ENCODE measurements at places on chromosomes 16 and 17.

GRCh38 chr17:18324140-18325050 is 9.3 kb downstream of the SMCR8 start:
- no peak for DNase-seq

DNA sequence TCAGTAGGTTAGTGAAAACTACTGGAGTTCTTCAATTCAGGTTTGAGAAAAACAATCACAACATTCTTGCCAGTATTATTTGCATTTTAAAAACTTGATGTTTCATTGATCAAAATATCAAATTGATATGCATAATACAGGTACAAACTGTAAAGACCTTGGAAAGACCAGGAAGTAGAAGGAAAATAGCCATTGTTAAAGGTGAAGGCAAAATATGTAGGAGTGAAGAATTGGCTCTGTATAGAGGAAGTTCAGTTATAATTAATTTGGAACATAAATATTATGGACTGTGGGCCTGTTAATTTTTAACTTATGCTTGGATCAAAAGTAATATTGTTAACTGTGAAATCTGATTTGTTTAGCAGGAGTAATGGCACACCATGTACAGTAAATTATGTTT is 112.6 kb downstream of the BCAS3 start:
- no peak for DNase-seq

GRCh38 chr17:73192206-73192893 is 505 bp upstream of the COG1 start:
- peak; percentile 47 for DNase-seq

- no peak for DNase-seq
Measured at GRCh38 chr17:927611-928461, 51.7 kb downstream of the NXN start.

DNA sequence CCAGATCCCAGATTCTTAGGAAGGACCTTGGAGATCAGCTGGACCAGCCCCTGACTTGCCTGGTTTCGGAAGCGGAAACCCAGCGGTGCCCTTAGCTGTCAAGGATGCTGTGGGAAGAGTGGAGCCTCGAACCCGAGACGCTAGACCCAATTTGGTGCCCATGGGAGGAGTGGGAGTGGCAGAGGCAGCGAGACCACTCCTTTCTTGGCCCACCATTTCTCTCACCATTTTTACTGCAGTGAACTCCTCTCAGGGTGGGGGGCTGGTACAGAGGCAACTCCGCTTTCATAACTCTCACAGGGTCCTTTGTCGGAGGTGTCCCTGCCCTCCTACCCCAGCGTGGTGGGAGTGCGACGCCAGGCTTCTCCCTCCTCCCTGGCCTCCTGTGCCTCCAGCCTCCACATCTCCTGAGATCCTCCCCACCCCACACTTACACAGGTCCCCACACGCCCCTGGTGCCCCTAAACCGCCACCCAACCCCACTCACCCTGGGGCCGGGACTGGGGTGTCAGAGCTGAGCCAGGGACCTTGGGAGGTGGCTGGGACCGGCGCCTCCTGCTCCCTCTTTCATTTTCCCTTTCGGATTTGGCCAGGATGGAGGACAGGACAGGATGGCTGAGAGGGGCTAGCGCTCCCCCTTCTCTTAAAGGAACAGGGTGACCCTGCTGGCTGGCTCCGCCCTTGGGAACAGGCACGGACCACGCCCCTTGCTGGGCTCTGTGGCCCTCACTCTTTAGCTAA is at the start of gene GJD3:
Gene GJD3 (minus strand): TSS at position 617 of the 741 bp plus-strand sequence. CDS start 922 bp downstream, outside the sequence.
- no peak for DNase-seq

GRCh38 chr16:28326881-28327610 is 34.7 kb downstream of the SBK1 start:
- peak; percentile 51 for DNase-seq

DNA sequence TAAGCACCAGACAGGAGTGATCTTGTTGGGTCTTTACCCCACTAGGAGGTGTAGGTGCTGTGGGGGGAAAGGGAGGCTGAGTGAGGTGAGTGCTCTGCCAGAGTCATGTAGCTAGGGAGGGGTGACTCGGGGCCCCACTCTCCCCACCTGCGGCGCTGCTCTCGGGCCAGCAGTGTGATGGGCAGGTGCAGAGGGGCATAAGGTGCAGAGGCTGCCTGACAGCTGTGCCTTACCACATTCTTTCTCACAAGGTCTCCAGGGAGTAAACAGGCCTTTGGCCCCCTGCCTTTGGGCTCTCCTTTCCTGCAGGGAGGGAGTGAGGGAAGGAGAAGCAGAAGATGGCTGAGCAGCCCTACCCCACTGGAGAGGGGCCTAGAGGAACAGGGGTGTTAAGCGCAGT is 4.5 kb upstream of the CNP start:
- no peak for DNase-seq

DNA sequence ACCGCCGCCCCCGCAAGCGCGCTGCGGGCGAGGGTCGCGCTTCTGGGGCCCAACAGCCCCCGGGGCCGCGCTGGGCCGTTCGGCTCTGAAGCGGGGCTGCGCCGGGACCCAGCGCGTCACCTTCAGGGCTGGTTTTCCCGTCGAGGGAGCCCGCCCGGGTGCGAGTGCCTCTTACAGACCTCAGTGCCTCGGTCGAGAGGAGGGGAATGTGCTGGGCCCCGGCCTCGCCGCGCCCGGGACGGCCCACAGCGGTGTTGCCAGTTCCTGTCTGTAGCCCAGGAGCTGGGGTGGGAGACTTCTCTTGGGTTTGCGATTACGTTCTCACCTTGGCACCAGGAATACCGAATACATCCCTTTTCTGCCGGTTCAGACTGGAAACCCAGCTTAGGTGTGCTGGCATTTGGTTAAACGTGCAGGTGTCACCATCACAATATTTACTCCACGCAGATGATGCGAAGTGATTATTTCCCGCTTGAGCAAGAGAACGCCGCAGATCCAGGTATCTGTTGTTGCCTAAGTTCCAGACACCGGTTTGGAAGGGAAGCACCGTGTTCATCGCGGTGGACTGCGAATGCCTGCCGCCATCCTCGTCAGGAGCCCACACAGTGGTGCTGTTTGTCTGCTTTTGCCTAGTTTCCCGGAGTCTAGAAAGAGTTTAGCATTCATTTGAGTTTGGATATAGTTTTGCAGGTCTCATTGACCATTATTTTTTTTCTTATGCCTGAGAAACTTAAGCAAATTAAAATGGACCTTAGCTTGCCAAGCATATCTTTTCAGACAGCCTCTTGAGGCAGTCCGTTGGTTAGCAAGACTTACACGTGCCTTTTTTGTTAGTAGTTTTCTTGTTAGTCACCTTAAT is 914 bp downstream of the MAP1LC3B start:
- DNase-seq, result peak; percentile 25

DNA sequence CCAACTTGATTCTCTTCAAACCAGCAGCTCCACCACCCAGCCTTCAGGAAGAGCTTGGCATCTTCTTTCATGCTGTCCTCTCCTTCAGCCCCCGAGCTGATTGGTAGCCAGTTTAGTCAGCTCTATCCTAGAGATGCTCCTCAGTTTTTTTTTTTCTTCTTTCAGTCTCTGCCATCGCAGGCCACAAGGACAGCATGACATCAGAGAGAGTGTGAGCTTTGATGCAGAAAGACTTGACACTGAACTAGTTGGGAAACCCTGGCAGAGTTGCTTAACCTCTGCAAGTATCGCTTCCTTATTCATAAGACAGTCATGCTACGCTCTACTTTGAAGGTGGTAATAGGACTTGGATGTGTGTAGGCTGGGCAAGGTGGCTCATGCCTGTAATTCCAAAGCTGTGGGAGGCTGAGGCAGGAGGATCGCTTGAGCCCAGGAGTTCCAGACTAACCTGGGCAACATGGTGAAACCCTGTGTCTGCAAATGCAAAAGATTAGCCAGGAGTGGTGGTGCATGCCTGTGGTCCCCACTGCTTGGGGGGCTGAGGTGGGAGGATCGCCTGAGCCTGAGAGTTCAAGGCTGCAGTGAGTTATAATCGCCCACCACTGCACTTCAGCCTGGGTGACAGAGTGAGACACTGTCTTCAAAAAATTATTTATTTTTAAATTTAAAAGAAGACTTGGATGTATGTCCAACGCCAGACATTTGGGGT is 2.6 kb downstream of the CD300LB start:
- no peak for DNase-seq

- no peak for DNase-seq
Measured at GRCh38 chr17:37725021-37725595, 19.8 kb downstream of the HNF1B start.

GRCh38 chr17:38922538-38923297 is 2.7 kb upstream of the LASP1NB start:
- no peak for DNase-seq
